ENCODE measurements at places on chromosomes 6 and 20.

DNA sequence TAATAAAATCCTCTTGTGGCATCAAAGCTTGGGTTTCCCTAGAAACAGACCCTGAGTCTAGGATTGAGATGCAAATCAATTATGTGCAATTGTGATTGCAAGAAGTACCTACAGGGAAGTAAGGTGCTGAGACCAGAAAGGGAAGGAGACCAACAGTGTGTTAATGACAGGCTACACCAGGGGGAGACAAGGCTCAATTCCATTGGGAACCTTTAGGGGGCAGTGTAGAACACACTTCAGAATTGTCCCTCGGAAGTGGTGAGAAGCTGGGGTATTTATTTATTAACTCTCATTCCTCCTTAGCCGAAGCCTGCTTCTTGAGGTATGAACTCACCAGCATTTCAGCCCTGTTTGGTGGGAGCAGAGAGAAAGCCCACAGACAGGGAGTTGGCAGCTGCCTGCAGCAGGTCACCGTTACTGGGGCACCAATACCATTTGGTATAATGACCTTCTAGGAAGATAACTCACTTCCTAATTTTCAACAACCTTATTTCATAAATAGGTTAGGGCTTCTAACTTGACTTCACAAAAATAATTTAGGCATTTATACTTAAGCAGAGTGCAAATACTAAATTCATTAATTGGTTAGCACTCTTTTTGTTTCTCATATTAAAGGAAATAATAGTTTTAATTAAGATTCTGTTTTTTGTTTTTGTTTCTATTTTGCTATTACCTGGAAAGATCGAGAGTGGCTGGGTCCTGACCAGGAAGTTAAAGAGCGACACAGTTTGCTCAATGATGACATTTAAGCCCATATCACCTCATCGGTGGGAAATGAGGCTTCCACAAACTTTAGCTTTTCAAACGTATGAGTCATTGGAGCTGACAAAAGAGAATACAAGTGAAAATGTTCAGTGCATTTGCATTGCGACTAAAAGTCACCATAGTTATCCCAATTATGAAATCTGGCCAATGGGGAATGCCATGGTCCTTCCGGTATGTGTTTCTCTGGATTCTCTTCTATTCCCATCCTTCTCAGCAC, 94.8 kb downstream of the BTBD3 start:
- no peak for DNase-seq

- DNase-seq, result no peak
Measured at GRCh38 chr20:50101281-50101680, 11.7 kb downstream of the UBE2V1 start.

GRCh38 chr6:132713352-132714134, at the start of gene VNN1:
Gene VNN1, minus strand, starts transcription at chr6:132714055. Its CDS starts 20 bp downstream, at chr6:132714035.
- DNase-seq, result no peak

DNA sequence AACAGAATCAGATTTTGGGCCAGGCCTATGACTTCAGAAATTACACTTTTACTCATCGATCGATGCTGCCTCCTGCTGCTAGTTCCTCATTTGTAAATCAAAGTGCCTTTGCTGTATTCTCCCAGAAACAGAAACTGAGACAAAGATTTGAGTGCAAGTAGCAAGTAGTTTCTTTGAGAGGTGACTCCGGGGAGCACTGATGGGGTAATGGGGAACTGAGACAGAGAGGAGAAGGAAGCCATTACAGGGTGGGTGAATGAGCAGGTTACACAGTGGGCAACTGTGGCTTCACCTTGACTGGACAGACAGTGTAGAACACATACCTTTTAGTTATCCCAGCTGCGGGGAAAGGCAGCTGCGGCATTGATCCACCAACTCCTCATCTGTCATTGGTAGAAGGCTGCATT, 9.7 kb upstream of the CD40 start:
- DNase-seq, result no peak

DNA sequence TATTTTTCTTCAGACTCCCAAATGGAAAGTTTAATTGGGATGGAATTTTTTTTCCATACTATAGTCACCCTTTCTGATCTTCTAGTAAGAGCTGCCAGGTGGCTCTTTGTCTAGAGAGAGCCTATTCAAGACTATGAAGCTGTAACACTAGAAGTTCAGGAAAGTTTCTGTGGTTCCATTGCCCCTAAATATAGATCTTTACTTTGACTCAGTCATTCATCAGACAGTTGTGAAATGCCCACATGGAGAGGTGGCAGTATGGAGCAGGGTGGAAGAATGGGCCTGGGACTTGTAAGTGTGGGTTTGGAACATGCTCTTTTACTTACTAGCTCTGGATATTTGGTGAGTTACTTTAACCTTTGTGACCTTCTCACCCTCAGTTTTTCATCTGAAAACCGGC, 87.8 kb downstream of the CTNNBL1 start:
- DNase-seq, result no peak

GRCh38 chr6:122214605-122215318, 184.7 kb upstream of the HSF2 start:
- DNase-seq, result no peak

DNA sequence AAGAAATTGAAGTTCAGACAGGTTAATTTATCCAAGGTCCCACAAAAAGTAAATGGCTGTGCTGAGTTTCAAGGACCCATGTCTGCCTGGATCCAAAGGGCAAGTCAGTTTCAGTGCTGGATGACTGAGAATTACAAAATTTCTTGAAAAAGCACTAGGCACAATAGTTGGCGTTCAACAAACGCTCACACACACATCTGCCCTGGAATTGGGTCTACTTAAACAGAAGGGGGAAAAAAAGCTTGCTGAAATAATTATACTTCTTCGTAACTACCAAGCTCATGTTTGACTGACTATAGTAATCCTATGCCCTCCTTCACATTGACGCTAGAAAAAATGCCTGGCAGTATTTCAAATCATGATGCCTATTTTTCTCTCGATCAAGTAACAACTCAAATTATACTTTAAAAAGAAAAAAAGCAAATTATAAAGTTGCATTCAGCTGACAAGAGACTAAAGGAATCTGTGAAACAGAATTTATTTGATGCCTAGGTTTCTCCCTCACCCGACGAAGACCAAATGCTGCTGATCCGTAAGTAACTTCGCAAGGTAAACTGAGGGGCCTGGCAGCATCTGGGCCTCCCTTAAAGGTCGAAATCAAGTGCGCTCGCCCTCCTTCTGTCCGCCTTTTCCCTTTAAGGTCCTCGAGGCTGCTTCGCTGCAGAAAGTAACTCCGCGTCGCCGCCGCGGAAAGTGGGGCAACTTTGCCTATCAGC, 650 bp upstream of the CD2AP start:
- no peak for DNase-seq
